ENCODE measurements at places on chromosomes 7 and 10.

GRCh38 chr10:19892270-19892669, 76.0 kb downstream of the PLXDC2 start:
- DNase-seq: no peak

DNA sequence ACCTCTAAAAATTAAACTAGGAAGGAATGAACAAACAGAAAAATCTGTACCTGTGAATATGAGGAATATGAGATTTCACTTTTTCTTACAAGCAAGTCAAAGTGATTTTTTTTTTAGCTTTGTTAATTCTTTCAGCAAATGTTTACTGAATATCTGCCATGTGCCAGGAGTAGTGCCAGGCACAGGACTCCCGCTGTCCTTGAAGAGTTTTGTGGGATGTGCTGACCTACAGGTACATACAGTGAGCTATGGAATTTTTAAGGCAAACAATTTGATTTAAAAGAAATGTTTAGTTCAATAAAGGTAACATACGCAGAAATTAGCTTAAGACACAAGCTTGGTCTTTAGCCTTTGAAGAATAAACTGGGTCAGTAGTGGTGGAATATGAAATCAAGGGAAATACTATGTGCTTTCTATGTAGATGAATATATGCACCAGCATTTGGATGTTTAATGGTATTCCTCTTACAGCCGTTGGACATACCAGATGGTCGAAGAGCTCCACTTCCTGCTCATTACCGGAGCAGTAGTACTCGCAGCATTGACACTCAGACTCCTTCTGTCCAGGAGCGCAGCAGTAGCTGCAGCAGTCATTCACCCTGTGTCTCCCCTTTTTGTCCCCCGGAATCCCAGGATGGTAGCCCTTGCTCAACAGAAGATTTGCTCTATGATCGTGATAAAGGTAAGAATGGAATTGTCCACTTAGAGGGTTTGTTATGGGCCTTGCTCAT, 102.0 kb downstream of the GLCCI1 start:
- no peak for DNase-seq

DNA sequence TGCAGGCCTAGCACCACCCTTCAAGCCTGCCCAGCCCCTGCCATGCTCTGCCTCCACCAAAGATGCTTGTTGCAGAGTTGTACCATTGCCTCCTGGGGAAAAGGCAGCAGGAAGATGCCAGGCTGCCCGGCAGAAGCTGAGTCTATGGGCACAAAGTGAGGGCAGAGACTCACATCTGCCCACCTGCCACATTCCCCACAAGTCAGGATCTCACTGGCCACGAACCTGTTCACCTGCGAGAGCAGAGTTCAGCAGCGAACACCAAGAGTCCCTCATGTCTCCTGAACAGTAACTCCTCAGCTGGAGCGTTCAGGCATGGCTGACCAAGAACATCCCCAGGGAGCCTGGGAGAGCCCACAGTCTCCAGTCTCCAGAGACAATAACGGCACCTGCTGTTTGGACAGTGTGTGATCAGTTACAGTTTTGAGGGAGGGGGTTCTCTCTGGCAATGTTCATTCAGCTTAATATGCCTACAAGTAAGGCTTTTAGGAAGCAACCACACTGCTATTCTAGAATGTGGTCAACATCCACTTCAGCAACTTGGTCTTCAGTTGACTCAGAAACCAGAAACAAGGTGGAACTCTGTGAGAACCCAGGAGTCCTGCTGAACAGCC, 78.5 kb downstream of the GRID1 start:
- no peak for DNase-seq

GRCh38 chr10:69843923-69844322, 42.2 kb downstream of the COL13A1 start:
- no peak for DNase-seq

DNA sequence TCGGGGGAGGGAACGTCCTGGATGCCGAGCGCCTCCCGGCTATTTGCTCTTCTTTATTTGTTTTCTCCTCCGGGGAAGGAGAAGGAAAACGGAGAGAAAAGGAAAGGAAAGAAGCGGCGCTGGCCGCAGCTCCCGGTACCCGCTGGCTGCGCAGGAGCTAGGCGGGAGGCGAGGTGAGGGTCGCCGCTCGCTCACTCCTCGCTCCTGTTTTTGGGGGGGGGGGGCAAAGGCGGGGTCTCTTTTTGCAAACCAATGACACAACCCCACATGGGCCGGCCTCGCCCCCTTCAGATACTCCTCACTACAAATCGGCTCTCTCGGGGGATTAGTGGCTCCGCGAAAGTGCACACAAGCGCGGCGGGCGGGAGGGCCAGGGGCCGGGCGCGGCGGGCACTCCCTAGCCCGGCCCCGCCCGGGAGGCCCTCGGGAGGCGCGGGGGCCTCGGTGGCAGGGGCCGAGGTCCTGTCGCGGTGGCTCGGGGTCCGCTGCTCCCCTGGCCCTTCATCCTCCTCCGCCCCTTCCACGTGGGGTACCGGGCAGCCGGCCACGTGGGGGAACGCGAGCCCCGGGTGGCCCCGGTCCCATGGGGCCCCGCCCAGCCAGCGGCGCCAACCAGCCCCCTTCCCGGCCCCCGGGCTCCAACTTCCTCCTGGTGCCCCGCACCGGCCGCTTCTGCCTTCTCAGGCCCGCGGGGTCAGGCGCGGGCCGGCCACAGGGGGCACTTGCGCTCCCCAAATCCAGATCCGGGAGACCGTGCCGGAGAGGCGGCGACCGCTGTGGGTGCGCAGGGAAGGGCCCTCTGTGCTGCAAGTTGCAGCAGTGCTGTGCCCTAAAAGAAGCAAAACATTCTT, 718 bp upstream of the CTBP2 start:
- peak; percentile 80 for DNase-seq

DNA sequence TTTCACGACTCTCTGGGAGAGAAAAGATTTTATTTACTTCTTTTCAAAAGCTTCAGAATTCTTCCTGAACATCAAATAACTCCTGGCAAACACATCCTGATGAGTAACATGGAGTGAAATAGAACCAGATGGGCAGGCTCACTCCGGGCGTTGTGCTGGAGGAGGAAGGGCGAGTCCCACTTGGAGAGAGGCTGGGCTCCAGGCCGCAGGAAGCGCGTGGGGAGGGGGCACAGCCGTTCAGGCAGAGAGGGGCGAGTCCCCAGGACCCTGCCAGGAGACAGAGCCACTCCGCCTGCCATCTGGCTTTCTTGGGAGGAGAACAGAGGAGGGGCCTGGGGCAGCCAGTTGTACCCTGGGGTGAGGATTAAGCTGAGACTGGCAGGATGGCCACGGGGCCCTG, 265.9 kb upstream of the ZMIZ1 start:
- DNase-seq: no peak

- no peak for DNase-seq
These were observed 70.7 kb upstream of the ADO start for GRCh38 chr10:62733654-62734293.

DNA sequence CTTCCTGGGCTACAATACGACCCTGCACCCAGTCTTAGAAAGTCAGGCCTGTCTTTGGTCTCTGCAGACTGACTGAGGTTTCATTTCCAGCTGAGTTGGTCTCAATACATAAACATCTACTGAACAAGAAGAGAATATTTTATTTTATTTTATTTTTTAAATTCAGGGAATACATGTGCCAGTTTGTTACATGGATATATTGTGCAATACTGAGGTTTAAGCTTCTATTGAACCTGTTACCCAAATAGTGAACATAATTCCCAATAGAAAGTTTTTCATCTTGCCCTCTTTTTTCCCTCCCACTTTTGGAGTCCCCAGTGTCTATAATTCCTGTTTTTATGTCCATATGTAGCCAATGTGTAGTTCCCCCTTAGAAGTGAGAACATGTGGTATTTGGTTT, 10.7 kb downstream of the FZD8 start:
- no peak for DNase-seq

DNA sequence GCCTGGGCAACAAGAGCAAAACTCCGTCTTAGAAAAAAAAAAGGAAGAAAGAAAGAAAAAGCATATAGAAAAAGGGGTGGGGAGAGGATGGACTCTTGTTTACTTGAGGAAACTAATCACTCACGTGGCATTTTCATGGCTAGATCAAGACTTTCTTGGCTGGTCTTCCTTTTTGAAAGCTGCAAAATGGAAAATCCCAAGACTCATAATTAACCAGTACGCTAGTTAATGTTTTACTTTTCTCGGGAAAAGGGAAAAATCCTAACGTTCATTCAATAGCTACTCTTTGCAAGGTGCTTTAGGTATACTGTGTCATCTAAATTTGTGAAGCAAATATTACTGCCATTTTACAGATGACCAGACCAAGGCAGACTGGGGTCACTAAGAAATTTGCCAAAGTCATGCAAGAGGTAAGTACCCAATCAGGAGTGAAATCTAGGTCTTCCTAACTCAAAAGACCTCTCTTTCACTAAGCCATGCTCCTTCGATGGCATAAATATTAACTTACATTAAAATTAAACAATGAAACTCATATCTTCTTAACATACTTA, 24.4 kb downstream of the NAPEPLD start:
- no peak for DNase-seq

DNA sequence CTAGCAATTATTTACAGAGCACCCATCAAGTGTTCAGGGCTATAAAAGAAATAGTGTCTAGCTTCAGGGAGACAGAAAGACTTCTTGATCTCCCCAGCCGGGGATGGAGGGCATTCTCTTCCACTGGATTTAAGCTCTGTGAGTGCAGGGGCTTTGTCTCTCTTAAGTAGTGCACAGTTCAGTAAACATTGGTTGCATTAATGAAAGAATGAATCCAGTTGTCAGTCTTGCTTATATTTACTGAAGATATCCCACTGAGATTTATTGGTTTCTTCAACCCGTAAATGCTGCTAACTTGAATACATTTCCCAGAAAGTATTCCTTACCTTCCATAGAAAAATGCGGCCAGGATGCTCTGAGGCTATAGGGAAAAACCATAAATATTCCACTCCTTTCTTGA, 41.9 kb downstream of the AUTS2 start:
- DNase-seq: no peak

DNA sequence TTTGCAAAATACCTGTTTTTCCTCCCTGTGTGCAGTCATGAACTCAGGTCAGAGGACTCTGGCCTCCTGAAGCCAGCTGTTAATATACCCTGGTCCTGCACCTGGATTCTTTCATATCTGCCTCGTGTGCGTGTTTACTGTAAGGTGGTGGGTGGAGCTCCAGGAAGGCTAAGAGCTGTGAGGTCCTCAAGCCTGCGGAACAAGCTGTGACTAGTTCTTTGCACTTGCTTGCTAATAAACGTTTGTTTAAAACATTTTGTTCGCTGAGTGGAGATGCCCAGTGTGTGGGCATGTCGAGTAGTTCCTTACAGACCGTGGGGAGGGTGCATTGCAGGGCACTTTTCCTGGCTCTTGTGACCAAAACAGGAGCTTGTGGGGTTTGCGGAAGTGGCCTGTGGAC, 139.0 kb downstream of the DOCK1 start:
- no peak for DNase-seq

DNA sequence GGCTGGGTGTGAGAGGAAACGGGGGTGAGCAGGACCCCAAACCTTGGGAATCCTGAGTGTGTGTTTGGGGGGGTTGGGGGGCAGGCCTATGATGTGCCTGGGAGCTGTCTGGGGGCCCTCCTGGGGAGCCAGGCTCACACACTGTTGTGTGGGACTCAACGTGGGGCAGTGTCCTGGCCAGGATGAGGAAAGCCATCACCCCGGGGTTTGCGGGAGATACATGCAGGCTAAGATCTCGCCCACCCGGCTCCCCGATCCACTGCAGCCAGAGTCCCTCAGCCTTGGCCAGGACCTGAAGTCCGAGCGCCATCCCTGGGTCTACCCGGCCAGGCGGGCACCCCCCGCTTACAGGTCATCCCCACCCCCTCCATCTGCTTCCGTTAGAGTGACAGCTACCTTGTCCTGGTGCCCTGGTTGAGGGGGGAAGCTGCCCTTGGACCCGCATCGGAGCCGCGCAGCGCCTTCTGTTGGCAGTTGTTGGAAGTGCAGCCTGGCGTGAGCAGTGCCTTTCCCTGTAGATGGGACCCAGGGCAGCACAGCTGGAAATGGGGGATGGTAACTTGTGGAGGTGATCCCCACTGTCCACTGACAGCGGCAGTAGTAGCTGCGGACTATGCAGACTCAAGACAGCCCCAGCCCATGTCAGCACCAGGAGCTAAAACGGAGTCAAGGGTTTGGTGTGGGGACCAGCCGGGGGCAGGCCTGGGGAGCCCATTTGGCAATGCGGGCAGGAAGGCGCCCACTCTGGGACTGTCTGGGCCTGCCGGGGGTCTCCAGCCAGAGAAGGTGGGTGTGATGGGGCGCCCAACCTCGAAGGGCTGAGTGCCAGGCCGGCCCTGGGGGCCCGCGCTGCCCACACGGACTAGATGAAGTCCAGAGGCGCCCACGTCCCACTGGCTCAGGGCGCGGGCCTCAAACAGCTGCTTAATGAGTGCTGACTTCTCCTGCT, 885.6 kb upstream of the ZNF722 start:
- no peak for DNase-seq

DNA sequence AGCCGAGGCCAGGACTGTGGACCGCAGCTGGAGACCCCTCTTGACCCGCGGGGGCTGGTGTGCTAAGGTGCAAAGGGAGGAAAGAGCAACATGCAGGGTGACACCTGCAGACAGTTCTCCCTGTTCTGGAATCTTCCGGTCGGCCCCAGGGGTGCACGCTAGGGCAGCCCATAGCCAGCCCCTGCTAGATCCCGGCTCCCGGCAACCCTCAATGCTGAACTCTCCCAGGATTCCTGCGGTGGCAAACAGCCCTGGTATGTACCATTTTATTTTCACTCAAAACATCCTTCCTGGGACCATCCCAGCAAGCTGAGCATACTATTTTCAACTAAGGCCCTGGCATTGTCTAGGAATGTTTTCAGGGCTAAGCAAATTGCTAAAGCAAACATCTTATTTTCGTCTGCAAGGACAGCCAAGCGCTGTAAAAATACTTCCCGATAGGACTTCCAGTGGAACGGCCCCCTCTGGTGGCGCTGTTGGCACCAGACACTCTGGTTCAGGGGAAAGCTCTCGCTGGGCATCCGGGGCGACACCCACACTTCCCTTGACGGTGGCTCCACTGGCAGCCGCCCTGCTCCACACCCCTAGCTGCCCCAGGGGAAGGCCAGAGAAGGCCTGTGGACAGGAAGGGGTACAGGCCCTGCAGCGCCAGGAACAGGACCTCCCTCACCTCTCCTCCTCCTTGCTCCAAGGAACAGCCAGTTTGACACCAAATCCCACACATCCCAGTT, 99.4 kb downstream of the CTBP2 start:
- no peak for DNase-seq

DNA sequence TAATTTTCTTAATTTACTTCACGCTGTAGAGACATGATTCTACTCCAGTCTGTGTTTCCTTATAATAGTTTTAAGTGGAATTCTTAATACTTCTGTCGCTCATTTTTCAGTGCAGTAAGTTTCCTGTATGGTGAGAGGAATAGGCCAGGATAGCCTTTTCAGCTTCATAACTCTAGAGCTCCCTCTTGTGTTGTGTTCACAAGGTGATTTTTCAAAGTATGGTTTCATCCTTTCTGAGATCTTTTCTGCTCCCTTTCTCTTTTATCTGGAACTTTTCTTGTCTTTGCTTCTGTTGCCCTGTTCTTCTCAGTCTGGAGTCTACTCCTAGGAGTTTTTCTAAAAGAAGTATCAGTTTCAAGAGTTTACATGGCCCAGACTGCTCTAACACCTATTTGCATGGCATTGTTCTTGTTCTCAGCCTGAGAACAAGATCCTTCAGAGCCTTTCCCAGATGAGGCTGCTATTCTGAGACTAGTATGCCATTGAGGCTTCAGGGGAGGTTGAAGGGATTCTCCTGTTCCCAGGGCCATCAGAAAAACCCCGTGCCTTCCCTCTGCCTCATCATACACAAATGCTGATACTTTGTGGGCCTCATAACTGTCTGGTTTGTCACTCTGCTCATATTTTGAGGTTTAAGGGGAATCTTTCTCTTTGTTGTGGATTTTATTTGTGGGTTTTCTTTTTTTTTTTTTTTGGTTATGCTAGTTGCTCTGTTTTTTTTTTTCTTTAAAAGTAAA, 21.8 kb downstream of the NET1 start:
- peak; percentile 9 for DNase-seq
